Left hindlimb (tissue), 1 donor: ENCODE measurements at places on chromosomes 13 and 19.

- no peak for DNase-seq
These were observed 5.4 kb upstream of the ZNF98 start for GRCh38 chr19:22427547-22427946.

GRCh38 chr19:8571006-8571411 is 6.2 kb downstream of the MYO1F start:
- no peak for DNase-seq

GRCh38 chr19:4877753-4878490 is 10.5 kb upstream of the PLIN3 start:
- peak; percentile 73 for DNase-seq

DNA sequence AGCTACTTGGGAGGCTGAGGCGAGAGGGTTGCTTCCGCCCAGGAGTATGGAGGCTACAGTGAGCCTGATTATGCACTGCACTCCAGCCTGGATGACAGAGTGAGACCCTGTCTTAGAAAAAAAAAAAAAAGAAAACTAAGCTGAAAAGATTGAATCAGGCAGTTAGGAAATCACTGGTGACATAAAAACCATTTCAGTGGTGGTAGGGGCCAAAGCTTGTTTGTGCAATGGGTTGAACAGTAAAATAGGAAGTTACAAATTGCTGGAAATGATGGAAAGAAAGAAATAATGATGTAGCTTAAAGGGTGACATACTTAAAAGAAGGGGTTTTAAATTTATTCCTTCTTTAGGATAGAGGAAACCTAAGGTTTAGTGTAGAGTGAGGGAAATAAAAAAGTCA is 4.8 kb upstream of the OXGR1 start:
- DNase-seq, result no peak

- peak; percentile 91 for DNase-seq
These were observed at the start of gene ENOX1 for GRCh38 chr13:43786766-43787517. Gene ENOX1, minus strand, starts transcription at chr13:43786972.

DNA sequence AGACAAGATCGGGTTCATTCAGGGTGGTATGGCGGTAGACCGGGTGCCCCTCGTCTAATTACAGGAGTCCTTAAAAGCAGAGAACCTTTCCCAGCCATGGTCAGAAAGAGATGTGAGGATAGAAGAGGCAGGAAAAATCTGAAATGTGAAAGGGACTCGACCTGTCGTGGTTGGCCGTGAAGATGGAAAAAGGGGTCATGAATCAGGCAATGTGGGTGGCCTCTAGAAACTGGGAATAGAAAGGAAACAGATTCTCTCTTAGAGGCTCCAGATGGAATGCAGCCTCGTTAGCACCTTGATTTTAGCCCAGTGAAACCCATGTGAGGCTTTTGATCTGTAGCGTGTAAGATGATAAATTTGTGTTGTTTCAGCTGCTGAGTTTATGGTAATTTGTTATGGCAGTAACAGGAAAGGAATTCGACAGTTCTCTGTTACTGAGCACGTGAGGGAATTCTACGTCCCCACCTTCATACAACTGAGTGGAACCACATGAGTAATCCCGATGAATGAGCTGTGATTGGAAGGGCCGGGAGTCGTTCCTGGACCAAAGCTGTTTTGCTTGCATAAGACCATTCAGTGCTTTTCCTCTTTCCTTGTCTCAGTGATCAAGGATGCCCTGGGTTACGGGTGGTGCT is 11.0 kb upstream of the CA11 start:
- no peak for DNase-seq

DNA sequence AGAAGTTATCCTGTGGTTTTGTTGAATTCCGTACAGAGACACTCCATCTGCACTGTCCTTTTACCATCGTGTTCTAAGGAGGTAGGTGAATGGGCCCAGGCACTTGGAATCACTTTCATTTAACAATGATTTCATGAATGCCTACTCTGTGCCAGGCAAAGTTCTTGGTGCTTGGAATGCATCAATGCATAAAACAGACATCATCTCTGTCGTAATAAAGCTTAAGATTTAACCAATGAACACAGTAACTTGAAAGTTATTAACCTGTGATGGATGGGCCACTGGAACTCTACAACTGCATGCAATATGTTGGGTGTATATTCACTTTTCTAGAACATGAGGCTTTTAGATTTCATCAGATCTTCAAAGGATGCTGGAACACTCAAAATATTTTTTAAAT is 14.1 kb upstream of the STARD13 start:
- no peak for DNase-seq

DNA sequence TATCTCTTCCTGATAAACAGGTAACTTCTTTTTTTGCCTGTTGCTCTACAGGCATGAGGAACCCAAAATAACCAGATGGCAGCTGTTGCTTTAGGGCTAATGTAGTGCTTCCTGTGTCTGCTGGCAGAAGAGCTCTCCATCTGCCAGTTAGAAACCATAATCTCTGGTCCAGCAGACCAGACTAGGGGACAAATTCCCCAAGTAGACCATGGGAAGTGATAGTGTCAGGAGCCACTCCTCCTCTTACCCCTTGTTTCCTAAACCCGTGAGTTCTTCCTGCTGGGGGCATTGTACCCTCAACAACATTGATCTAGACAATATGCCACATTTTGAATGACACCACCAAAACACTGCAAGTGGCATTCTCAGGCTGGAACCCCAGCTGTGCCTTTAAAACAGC is 135.9 kb downstream of the DLEU7 start:
- DNase-seq, result no peak

GRCh38 chr19:6219147-6219525 is 60.6 kb downstream of the MLLT1 start:
- DNase-seq, result no peak

DNA sequence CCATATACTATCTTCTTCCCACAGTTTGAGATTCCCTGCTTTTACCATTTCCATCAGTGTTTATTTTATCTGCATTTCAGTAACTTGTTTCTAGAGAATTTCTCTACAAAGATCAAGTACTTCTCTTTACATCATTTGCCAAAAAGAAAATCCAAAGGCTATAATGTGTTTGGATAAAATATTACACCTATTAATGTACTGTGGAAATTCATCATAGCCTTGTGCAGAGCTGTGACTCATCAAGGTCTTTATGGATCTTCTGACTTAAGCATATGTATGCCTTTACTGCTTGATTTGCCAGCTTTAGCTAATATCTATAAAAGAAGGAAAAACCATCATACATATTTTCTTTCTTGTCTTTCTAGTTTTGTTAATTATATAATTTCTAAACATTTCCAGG is 9.6 kb upstream of the HTR2A start:
- no peak for DNase-seq

DNA sequence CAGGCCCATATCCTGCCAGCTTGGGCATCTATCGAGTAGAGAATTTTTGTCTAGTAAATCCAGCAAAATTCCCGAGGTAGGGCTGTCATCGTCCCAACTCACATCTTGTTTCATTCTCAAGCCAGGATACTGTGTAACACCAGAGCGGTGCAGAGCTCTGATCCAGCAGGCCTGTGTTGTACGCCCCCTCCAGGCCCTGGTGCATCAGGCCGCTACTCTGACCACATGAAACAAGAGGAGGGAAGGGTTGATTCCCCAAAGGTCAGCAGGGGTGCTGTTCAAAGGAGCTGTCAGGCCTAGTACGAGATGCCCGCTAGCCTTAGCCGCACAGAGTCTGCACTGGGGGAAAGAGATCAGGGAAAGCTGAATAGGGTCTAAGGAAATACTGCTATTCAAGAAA is 276.0 kb downstream of the SLC7A1 start:
- DNase-seq, result no peak
